ENCODE measurements at places on chromosomes 13 and 19.
A peak's percentile ranks its signal among the peaks of the same experiment; 100 is the strongest.

DNA sequence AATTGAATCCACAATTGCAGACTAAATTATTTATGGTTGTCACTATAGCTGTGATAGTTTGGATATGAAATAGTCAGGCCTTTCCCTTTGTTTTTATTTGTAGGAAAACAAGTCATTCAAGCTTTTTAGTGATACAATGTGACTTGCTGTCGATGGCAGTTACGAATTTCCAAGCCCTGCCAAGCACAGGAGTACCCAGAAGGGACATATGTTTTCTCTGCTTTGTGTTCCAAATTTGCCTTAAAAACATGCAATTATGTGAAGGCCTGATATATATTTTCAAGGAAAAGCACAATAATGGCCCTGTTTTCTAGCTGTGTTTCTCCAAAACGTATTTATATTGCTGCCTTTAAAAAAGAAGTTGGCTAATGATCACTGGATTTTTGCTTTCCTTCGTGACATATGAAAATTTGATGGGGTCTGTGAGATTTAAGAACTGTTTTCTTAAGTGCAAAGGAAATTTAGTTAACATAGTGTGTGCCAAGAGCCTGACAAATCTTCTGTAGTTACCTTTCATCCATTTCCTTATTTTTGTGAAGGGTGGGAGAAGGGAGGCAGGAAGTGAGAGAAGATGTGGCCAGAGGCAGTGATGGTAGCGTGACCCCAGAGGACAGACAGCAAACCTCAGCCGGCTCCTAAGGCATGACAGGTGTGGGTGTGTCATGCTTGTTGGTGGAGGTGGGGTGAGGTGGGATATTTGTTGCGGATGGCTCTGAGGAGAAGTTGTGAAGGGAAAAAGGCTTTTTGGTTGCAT is 79.6 kb downstream of the TEX26 start:
- DNase-seq: no peak

- DNase-seq: no peak
Observed at GRCh38 chr19:29837448-29837981, 25.7 kb downstream of the CCNE1 start.

- no peak for DNase-seq
Observed at GRCh38 chr19:38924388-38924787, 6.2 kb downstream of the SARS2 start.

- no peak for DNase-seq
Observed at GRCh38 chr13:44537248-44537647, 38.9 kb downstream of the TSC22D1 start.

DNA sequence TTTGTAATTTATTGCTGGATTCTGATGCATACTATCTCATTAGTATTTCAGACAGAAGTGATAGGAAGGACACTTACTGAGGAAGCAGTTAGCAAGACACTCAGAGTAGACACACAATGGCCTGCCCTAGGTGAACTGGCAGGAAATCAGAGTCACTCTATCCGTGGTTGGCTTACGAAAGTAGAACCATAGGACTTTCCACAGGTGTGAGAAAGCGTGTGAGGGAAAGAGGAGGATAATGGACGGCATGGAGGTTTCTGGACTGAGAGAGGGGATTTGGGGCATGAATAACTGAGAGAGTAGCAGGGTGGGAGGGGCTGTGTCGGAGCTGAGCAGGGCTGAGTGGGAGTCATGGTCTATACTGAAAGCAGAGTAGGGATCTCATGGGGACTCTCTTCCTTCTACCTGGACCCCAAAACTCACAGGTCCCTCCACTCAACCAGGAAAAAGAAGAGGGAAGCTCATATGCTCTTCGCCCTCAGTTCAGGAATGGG is 18.7 kb upstream of the EID2 start:
- DNase-seq: no peak

GRCh38 chr13:101529422-101529821 is 76.9 kb downstream of the ITGBL1 start:
- no peak for DNase-seq

DNA sequence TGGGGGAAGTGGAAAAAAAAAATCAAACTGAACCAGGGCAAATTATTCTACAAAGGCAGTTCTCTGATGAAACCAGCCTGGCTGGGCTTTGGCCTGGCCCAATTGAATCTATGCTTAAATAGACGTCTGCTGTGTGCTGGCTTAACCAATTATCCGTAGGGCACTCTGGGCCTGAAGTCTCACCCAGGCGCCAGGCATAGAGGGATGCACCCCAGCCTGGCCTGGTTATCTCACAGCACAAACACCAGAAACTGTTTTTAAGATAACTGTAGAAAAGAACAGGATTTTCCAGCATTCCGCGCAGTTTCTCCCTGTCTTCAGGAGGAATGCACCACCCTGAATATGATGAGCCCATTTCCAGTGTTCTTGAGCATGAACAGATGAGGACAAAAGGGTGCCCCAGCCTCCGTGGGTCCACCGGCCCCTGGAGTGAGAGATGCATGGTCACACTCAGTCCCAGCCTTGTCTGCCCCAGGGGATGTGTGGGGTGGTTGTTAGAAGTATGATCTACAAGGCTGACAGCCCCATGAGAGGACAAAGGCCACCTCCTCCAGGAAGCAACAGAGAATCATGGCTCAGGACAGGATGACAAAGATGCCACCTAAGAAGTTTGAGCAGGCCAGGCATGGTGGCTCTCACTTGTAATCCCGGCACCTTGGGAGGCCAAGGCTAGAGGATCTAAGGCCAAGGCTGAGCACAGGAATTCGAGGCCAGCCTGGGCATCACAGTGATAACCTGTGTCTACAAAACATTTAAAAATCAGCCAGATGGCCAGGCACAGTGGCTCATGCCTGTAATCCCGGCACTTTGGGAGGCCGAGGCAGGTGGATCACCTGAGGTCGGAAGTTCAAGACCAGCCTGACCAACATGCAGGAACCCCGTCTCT is 50.2 kb downstream of the PEPD start:
- no peak for DNase-seq

DNA sequence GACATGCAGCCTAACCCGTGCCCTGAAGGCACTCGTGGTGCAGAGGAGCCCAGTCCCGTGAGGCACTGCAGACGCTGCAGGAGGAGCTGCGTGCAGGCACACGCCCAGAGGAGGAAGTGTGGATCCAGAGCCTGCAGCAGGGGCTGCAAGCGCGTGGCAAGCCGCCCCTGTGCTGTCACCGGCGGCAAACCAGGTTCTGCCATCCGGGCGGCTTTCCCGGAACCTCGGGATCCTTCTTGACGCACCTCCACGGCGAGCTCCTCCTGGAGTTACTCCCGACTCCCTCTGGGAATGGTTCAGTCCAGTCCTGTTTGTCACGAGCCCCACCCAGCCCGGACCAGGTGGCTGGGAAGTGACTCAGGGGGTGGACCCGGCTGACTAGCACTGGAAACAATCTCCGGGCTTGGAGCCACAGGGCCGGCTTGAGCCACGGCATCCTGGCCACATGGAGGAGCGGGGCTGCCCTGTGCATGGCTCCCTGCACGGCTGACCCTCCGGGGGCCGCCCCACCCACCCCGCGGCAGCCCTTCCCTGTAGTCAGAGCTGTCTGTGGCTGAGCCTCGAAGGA is 10.2 kb downstream of the DPP9 start:
- DNase-seq: no peak

- DNase-seq: no peak
Observed at GRCh38 chr13:37194428-37194861, 89.0 kb upstream of the CSNK1A1L start.

- DNase-seq: no peak
Observed at GRCh38 chr19:36962346-36962745, 46.2 kb downstream of the ZNF568 start.

DNA sequence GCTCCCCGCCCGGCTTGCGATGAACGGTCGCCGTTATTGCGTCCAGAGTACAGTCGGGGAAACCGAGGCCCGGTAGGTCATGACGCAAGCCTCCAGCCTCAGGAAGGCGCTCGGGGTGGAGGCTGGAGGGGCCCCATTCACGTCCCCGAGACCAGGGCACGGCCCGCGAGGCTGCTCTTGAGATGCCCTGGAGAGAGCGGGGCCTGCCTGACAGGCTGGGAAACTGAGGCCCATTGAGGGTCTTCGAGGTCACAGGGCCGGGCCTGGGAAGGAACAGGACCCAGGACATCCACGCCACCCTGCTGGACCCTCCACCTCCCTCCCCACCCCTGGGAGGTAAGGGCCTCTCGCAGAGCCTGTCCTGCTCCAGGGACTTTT is 367 bp downstream of the NDUFS7 start:
- no peak for DNase-seq

GRCh38 chr19:18961767-18962620 is 21.0 kb upstream of the HOMER3 start:
- no peak for DNase-seq

- DNase-seq: no peak
Observed at GRCh38 chr13:31131470-31131961, 30.2 kb downstream of the HSPH1 start.

GRCh38 chr13:40192858-40193257 is 473.6 kb downstream of the FOXO1 start:
- no peak for DNase-seq

DNA sequence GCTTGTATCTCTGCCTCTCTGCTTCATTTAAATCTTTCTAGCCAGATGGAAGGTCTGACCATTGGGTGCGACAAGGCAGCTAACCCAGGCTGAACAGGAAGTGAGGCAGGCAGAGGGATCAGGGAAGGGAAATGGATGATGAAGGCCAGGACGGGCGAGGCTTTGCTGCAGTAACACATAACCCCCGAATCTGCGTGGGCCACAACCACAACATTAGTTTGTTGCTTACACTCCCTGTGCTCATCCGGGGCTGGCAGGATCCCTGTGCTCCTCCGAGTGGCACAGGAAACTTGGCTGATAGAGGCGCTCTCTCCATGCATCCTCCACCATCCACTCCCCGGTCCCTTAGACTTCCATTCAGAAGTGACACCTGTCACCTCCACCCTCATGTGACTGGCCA is 1.1 kb upstream of the FLT3LG start:
- no peak for DNase-seq

DNA sequence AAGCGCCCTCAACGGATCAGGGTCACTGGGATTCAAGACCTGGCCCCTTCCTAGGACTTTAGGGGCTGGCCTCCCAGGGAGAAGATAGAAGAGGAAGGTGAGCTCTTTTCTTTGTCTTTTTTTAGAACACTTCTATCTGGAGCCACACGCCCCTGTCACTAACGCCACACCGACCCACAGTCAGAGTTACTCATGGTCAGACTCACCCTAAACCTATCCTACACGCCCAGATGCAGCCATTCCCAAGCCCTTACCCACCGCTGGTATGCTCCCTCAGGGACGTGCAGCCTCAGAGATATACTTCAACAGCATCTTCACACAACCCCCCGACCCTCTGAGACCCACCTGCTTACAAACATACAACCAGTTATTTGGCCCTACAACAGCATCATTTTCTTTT is 29.9 kb upstream of the MUC16 start:
- no peak for DNase-seq

DNA sequence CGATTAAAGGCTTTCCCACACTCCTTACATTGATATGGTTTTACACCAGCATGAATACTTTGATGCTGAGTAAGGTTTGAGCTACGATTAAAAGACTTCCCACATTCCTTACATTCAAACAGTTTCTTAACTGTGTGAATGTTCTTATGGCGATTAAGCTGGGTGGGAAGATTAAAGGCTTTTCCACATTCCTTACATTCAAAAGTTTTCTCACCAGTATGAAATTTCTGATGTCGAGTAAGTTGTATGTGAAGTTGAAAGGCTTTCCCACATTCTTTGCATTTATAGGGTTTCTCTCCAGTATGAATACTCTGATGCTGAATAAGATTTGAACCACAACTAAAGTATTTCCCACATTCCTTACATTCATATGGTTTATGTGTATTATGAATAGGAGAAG is 20.0 kb downstream of the ZNF780B start:
- no peak for DNase-seq

- DNase-seq: no peak
Observed at GRCh38 chr19:57068921-57069697, 50.7 kb upstream of the USP29 start.

- peak; percentile 30 for DNase-seq
Observed at GRCh38 chr13:87274209-87274819, 396.9 kb upstream of the SLITRK5 start.

DNA sequence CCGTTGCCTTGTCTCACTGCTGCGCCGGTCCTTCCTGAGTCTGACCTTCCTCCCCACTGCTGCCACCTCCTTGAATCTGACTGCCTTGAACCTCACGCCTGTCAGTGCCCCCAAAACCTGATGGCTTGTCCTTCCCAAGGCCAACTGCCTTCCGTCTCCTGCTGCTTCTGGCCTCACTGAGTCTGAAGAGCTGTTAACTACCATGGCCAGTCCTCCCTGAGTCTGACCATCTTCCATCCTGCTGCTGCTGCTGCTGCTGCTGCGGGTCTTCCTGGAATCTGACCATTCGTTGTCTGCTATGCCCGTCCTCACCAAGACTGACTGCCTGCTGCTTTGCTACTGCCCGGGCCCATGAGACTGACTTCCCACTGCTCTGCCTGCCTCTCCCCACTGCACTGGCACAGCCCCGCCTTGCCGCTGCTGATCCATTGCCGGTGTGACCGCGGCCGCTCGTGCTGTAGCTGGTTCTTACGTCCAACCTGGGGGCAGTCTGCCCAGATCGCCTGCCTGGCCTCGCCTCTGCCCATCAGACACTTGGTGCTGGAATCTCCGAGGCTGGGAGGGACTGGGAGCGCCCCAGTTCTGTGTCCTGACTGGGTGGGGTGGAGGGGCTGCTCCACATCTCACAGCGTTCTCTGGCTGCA is 2.9 kb upstream of the RCN3 start:
- DNase-seq: no peak

- no peak for DNase-seq
Observed at GRCh38 chr19:1863328-1863637, at the start of gene KLF16. KLF16 (minus strand) TSS chr19:1863579; CDS start chr19:1863497, 82 bp downstream.

GRCh38 chr13:93674337-93674755 is 447.7 kb downstream of the GPC6 start:
- DNase-seq: no peak

DNA sequence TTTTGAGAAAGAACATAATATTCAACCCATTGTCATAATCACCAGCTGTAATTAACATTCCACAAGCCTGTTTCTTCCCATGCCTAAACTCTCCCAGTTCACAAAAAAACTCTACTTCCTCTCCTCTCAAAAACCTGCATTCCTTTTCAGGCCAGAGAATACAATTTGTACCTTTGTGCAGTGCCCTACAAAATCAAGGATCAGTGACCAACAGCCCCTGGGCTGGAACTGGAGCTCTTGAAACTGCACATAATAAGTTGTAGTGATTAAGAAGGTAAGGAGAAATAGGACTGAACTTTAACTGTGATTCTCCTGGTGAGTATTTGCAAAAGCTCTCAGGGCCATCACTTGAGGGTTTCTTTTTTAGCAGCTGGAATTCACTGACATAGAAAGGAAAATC is 472.7 kb downstream of the RFC3 start:
- DNase-seq: no peak

DNA sequence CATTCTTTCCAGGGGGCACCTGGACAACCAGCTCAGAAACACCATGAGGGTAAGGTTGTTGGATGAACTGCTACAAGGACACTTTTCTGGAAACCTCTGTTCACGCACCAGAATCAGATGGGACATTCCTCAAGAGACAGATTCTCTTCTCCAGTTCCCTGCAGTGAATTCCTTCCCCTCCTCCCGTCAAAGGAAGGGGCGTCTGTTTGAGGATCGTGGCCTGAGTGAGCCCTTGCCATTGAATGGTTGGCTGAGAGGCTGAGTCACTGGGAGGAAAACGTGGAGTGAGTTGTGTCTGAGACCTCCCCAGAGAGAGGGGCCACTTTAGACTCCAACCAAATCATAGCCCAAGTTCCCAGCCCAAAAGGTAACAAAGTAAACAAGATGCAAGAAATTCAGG is 79.4 kb upstream of the ZNF507 start:
- no peak for DNase-seq

Measured in CMK (cell line).